ENCODE measurements at places on chromosomes 13 and 19. TPM values are rescaled to one million over a fixed set of nuclear protein-coding genes. Genes with fewer than 3 reads are reported as not detected.

CA11 gene
- 9.5 TPM for total RNA-seq

KLK4 gene
- total RNA-seq: not detected

DNA sequence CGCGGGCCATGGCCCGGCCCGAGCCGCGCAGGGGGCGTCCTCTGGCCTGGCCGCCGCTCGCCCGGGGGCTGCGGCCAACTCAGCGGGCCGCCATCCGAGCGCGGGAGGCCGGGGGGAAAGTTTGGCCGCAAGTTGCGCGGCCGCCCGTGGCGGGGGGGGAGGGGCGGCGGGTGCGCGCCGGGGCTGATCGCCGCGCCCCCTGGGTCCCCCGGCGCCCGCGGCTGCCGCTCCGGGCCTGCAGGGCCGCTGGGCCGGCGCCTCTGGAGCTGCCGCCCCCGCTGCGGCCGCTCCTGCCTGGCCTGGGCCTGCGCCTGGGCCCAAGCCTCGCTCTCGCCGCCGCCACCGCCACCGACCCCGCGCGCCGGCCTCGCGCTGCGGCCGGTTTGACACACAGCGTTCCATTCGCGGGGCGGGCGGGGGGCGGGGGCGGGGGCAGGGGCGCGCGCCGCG is at the start of gene NR2F6:
Gene NR2F6 (minus strand): TSS at position 385 of the 450 bp plus-strand sequence. CDS start 699 bp downstream, outside the sequence.
- DNase-seq: no peak
- no peaks in the 10 kb centered on the region for H3K36me3 ChIP-seq
- peak within 1 kb of the TSS; percentile 80 for H3K4me3 ChIP-seq

GRCh38 chr13:80504453-80504852 is 163.5 kb upstream of the SPRY2 start:
- no peak overlapping the region for H3K27ac ChIP-seq
- no peaks in the 10 kb centered on the region for H3K36me3 ChIP-seq
- H3K4me3 ChIP-seq: no peak overlapping the region
- H3K27me3 ChIP-seq: no peaks in the 10 kb centered on the region

DNA sequence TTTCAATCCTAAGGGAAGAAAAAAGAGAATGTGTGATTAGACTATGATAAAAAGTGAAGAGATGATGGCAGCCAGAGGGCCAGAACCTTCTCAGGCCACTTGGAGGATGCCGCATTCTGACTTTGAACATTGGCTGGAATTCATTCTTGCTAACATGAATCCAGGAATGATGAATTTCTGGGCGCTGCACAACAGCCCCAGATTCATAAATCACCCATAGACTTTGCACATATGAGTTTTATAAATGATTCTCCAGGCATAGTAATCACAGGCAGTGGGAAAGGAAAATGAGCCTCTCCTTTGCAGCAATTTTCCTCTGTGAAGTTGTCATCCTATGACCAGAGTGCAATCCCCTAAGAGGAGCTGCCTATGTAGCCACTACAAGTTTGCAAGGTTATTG is 555.4 kb downstream of the KCTD12 start:
- no peak for DNase-seq
- no peak overlapping the region for H3K4me3 ChIP-seq
- H3K4me1 ChIP-seq: no peaks in the 10 kb centered on the region
- no peaks in the 10 kb centered on the region for H3K27me3 ChIP-seq

All from upper lobe of right lung (tissue), 1 donor.